AG04449 (cell line): ENCODE measurements at places on chromosomes 4 and X.

DNA sequence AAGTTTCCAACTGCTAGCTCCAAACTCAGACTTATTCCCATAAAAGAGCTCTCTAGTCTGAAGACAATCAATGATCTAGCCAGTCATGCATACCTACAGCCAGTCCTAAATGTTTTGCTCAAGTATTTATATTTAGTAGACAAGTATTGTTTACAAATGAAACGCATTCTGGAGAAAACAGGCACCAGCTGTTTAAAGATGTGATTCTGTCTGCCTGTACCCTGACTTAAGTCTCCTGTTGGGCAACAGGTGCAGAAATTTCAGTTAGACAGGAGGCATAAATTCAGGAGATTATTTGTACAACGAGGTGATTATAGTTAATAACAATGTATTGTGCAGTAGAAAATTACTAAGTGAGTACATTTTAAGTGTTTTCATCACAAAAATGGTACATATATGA, 28.9 kb downstream of the LNX1 start:
- no peak for DNase-seq

- DNase-seq = no peak
Observed at GRCh38 chr4:151700566-151701316, 60.1 kb downstream of the GATB start.

GRCh38 chr4:37749398-37749988, 63.3 kb upstream of the RELL1 start:
- no peak for DNase-seq

DNA sequence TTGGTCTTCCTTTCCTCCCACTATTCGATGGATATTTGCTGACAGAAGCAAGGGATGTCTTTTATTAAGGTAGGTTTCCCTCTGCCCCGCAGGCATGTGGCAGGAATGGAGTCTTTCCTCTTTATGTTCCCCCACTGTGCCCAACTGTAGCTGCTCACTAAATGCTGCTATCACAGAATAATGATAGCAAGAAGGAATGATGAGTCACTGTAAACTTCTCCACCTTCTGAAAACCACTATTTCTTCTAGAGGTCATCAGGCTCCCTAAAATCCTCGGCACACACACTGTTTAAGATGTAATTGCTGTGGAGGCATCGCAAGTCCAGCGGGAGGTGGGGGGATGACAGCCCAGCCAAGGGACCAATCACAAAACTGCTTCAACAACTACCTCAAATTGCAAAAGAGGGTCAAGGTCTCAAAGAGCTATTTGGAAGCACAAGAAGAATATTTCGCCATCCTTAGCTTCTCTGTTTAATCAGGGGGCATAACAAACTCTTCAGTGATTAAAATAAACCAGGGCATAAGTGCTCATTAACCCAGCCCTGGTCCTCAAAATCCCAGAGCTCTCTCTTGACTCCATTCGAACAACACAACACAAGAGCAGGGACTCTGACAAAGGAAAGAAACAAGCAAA, 13.9 kb downstream of the QDPR start:
- DNase-seq = no peak

DNA sequence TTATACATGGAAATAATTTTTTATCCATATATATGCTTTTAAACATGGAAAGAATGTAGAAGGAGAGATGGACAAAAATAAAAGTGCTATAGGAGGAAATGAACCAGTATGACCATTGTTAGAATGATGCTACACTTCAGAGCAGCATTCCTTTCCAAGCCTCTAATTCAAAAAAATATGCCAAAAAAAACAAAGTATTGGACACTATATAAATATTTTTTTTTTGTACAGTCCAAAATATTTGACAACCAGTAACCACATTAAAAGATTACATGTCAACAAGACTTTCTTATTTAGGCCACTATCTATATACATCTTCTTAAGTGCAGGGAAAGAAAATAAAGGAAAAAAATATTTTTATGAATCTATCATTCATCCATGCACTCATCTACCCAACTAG, 198.6 kb downstream of the LRBA start:
- DNase-seq = no peak

DNA sequence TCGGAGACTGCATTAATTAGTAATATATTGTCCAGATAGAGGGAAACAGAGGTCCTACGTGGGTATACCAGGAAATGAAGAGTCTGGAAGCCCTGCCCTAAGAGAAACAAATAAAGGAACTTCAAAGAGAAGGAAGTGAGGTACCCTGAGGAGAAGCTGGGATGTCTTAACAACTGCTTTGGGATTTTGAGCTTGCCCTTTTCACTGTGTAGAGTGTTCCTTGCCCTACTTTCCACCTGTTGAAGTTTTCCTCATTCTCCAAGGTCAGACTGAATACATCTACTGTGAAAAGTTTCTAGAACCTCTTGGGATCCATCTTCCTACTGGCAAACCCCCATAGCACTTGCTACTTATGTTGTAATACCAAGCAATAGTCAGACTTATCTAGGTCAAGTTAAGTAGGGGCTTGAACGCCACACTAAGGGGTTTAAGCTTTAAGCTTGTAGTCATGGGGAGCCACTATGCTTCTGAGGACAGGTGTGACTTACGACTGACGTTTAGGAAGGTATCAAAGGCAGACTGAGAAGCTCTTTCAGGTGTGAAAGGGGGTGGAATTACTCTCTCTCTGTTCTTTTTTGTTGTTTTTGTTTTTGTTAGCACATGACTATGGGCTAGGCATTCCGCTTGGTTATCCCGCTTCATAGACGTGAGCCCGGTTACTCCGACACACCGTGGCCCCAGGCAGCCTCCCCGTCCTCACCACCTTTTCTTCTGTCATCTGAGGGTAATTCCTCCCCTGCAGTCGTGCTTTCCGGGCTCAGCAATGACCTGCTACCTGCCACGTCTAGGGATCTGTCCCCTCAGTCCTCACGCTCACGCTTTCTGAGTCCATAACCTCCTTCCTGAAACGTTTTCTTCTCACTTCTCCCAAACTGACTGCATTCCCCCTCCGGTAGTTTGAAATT, 959 bp upstream of the REST start:
- DNase-seq = no peak

DNA sequence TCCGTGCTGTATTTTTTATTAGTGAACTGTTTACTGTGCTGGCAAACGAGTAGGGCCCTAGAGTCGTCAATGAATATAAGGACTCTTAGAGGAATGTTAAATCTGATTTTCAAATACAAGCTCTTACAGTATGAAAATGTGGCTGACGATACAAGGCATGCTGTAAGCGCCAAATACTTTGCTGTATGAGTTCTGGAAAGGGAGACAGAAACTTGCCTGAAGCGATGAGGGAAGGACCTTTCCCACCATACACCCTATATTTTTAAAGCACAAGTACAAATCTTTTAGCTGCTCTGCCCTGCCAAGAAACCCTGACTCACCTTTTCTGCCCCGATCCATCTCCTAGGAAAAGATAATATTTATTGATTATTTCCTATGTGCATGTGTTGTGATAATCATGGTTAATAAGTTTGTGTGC, 15.7 kb upstream of the RUFY3 start:
- no peak for DNase-seq

DNA sequence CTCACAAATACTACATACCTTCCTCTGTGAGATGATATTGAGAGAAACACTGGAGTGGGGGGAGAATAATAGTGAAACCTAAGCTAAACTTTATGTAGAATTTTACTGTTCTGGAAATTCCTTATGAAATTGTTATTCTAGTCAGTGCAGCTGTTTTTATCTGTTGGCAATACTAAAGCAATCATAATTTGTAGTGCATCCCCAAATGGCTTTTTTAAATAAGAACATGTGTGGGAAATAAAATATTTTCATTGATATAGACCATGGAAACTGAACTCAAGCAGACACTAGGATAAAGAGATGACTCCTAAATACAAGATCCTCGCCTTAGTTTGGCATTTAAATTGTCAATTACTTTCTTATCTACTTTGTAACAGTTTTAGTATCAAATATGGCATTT, 51.1 kb downstream of the SEC24D start:
- no peak for DNase-seq

DNA sequence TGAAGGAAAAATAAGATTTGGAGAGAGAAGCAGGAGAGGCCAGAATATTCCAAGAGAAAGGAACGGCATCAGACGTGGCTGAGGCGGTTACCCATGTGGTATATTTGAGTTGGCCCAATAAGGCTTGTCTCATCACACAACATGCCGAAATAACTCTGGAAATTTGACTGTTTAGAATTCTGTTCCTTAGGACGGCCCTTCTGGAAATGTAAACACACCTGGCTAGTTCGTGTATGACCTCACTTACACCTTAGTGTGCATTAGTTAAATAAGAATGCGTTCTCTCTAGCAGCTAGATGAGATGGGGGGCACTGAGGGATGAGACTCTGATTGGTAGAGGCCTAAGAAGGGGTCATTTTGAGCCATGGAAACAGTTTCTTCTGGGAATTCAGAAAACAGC, 33.2 kb upstream of the PLAC1 start:
- no peak for DNase-seq

DNA sequence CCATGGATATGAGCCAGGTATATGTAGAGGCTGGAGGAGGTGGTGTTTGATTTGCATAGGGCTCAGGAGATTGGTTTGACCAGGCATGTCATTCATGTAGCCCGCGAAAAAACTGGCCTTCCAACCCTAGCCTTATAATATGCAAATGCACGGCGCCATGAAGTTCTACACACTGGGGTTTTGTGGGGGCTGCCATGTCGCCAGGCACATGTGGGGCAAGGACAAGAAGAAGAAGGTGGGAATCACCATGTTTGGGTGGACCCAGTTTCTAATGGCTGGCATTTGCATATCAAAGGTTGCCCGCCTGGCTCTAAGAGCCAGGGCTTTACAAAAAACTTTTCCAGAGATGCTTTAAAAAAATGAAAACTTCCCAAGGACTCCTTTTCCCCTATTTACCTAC, 1251.0 kb downstream of the PCDH18 start:
- no peak for DNase-seq

GRCh38 chr4:118124997-118125396, 90.7 kb downstream of the NDST3 start:
- DNase-seq = no peak

DNA sequence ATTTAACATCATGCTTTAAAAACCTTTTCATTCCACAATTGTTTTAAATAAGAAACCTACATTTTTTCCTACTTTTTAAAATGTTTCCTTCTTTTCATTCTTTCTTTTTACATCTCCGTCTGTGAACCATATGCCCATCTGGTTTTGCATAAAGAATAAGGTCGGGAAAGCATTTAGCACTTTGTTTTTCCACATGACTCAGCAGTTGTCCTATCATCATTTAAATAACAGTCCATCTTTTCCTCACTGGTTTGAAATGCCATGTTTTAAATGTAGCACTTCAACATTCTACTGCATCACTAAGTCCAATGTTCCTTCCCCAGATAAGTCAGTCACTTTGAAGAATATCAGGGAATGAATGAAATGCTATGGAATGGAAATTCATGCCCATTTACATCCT, 128.4 kb downstream of the SH3RF1 start:
- no peak for DNase-seq

DNA sequence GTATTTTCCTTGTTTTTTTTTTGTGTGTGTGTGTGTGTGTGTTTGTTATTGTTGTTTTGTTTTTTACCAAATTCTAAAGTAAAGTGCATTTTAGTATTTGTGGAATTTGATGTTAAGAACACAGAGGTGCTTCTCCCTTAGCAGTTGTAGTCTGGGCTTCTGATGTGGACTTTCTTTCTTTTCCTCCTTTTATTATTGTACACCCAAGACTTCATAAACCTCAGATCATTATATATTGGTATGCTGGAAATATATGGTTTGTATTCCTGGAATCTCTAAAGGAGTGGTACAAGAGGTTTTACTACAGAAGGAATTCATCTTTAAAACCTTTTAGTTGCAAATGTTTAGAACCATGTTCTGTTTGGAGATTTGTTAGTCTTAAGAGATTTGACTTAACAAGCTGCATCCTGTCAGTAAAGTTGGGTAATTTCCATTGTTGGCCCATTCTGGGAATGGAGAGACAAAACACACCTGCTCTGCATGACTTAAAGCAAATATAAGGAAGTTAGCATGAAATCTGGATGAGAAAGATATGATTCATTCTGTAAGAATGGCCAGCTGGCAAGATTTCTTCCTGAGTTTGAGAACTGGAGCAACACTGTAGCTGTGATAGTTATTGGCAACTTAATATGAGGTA, 64.0 kb downstream of the SMAD1 start:
- peak; percentile 77 for DNase-seq
